ENCODE measurements at places on chromosomes 3 and 15.

DNA sequence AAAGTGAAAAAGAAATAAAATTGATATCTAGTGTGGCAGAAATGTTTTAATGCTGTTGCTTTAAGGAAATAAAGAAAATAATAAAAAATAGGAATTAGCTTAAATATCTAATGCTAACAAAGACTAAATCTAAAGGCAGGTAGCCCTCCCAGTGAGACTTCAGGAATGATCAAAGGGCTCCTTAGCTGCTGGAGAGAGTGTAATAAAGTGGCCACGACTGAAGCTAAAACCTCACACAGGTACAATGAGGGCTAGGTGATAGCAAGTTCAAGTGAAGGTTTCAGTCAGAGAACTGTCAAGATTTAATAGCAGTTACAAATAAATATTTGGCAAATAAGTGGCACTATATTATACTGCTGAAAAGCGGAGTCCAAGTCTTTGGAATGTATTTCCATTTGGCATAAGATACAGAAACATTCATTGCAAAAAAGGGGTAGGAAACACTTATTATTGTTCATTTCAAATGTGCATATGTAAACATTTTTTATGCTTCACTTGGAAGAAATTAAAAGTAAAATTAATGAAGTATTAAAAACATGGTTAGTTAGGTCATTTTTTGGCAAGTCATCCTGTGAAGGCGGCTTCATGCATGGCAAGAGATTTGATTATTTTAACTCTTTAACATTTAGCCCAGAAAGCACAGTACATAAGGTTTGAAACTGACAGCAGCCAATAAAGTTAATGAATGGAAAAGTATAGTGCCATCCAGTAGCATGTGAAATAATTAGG, 168.2 kb downstream of the ECT2 start:
- no peak for DNase-seq

DNA sequence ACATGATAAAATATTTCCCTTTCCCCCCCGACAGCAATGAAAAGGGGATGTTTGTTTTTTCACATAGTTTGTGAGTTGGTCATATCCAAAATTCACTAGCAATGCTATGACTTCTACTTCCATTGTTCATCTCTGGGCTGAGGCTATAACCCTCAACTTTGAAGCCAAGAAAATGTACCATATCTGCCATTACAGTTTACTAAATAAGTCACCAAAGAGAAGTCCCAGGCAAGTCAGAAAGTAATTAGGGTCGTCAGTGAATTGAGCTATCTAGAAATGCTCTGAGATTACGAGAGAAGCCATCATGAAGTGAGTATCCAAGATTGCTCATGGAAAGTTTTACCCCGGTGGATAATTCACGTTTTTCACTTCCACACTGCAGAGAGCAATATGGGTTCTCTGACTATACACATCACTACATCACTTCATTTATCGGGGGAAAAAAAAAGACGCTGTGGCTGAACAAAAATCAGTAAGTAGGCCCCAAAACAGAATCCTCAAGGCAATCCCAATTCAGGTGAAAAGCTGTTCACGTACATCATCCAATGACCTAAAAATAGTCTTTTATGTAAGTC, 1.4 kb downstream of the PEAK1 start:
- no peak for DNase-seq

DNA sequence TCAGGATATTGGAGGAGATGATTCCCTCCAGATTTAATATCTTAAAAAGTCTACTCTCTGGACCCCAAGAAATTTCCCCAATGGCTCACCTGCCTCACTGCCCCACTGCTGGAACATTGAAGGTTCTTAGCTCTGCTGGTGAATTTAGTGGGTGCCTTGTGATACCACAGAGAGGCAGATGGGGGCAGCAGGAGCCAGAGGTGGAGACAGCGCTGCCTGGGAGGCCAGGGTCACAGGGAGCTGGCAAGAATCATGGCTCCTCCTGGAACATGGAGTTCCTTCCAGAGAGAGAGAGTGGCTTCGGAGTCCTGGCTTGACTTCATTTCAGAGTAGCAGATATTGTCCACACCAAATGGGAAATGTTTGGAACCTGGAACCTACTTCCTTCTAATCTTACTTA, 263.5 kb upstream of the CFAP20DC start:
- DNase-seq, result no peak

DNA sequence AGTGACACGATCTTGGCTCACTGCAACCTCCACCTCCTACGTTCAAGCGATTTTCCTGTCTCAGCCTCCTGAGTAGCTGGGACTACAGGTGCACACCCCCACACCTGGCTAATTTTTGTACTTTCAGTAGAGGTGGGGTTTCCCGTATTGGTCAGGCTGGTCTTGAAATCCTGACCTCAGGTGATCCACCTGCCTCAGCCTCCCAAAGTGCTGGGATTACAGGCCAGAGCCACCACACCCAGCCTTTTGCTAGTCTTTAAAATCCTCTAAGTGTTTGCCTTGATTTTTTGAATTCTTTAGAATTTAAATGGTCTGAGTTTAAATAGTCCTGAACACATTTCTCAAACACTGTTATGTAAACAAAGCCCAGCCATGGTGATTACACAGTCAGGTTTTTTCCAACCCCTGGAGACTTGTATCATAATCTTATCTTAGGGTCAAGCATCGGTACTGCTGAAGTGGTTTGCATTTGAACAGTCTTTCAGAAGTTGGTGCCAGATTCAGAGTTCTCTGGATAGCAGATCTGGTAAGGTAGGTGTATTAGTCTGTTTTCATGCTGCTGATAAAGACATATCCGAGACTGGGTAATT, 28.2 kb upstream of the PIAS1 start:
- DNase-seq, result no peak

DNA sequence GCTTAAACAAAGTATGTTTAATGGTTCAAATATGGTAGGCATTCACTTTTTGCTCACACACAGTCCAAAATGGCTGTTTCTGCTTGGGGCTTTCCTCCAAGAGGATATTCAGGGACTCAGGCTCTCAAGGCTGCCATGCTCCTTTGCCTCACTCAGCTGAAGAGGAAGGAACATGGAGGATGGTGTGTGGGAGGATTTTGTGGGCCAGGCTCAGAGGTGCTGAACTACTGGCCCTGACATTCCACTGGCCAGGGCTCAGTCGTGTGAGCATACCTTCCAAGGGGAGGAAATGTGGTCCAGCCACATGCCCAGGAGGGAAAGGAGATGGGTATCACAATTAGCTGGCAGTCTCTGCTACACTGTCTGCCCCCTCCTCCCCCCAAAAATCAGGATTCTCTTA, 8.7 kb downstream of the PXYLP1 start:
- no peak for DNase-seq

GRCh38 chr3:43496740-43497375, 125.0 kb downstream of the ANO10 start:
- no peak for DNase-seq

GRCh38 chr15:43872416-43873020, 45.7 kb downstream of the WDR76 start:
- peak; percentile 29 for DNase-seq

DNA sequence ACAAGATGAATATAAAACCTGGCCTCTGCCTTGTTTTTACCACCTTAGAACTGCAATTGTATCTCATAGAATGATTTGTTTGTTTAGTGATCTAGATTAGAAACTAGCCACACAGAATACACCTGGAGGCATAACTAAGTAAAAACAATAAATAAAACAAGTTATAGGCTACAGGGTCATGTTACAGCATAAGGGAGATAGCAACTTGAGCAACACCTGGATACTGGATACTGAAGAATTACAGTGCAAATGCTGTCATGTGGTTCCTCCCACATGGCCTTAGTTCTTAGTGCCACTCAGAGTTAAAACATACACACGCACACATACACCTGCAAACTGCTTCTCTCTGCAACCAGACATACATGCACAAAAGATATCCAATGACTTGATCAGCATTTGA, 563.4 kb upstream of the DPPA4 start:
- DNase-seq, result no peak

DNA sequence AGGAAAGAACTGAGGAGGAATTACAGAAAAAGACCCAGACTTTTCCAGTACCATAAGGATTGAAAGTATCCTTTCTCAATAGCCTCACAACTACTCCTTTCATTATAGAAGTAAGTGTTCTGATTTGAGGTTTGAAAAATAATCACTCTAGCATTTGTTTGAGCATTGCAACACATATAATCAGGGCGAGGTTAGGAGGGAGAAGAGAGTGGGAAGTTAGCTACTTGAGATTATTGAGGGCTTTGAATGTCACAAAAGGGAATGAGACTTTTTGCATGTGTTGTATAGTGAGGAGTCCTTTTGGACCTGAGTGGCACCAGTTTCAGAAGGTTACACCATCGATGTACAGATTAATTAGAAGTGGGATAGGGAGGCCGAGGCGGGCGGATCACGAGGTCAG, 65.2 kb upstream of the TNIK start:
- DNase-seq, result no peak

GRCh38 chr3:9448071-9448470, 50.7 kb downstream of the SETD5 start:
- DNase-seq, result no peak

GRCh38 chr3:88312256-88312655, 162.5 kb downstream of the C3orf38 start:
- no peak for DNase-seq

GRCh38 chr15:95701410-95701809, 629.1 kb upstream of the NR2F2 start:
- no peak for DNase-seq

- no peak for DNase-seq
Measured at GRCh38 chr15:99434506-99435112, 131.2 kb upstream of the MEF2A start.

- no peak for DNase-seq
Measured at GRCh38 chr3:139523718-139524117, 15.8 kb downstream of the RBP1 start.

GRCh38 chr3:7787871-7788828, 713.5 kb upstream of the LMCD1 start:
- no peak for DNase-seq

GRCh38 chr15:73051391-73051806, 864 bp upstream of the NEO1 start:
- DNase-seq, result no peak

DNA sequence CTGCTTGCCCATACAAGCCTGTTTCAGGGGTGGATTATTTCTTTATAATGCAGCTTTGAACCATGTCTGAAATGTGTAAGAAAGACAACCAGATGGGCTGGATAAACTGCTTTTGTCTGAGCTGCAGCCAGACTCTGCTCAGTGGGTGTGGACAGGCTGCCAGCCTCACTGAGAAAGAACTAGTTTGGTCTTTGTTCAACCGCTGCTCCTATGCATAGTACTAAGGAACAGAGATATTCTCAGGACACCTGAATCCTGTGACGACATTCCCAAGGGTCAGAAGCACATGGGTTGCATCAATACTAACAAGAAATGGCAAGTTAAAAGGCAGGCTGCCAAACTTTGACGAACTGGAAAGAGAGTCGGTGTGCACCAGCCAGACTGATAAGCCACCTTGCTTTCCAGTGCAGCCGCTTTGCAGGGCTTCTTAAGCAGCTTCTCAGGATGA, 57.2 kb downstream of the PLD1 start:
- DNase-seq, result no peak

DNA sequence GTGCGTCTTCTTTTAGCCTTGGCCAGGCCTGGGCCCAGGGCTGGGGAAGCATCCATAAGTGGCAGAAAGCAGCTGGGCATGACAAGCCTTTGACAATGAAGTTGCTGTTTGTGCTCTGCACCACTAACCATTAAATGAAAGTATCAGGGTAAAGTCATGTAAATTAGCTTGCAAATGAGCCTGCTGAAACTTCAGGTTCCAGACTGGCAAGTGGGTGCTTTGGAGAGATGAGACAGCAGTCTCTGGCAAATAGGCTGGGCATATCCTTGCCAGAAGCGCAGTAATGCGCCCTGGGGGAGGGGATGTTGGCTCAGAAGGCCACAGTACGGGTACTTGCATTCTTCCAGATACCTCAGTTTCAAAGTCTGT, 40.7 kb downstream of the RAB6B start:
- no peak for DNase-seq

GRCh38 chr15:48507416-48508065, 138.0 kb downstream of the FBN1 start:
- peak; percentile 47 for DNase-seq

DNA sequence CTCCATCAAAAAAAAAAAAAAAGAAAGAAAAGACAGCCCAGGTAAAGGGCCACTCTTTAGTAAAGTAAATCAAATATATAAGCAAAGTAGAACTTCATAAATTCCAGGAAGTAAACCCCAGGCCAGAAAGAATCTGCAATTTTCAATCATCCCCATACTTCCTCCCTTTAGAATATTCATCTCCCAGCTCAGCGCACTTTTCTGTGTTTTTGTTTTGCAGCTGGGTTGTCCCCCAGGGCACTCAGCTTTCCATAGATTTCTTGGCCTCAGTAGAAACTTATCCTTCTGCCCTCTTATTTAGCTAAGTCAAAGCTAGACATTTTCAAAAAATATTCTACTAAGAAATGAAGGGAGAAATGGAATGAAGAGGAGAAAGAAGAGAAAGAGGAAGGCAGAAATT, 24.0 kb upstream of the SPRED1 start:
- no peak for DNase-seq

- no peak for DNase-seq
Measured at GRCh38 chr15:83118291-83118827, 10.9 kb downstream of the TM6SF1 start.

DNA sequence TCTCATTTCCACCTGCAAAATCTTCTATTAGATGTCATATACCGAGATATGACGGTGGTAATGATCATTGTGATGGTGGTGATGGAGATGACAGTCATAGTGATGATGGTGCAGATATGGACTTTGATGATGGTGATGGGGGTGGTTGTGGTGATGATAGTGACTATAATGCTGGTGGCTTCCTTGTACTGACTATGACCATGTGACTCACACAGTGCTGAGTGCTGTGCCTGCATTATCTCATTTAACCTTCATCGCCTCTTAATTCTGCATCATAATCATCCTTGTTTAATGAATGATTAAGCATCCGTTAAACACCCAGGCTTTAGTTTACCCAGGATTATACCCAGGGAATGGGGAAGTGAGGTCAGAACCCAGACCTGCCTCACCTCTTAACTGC, 331.7 kb downstream of the FEZF2 start:
- DNase-seq, result no peak

DNA sequence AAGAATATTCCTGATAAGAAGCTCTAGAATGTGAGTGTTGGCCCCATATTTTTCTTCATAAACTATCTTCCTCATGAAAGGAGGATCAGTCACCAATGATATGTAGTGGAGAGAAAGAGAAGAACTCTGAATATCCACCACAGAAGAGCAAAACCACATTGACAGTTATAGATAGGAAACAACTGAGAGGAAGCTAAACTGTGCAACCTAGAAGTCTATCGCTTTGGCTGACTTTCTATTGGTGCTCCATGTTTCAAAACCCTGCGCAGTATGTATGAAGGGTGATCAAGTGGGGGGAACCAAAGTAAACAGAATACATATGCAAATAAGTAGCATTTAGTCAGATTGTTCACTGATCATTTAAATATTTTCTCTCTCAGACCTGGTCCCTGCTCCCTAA, 41.0 kb upstream of the ZNF280D start:
- DNase-seq, result peak; percentile 79
